ENCODE measurements at places on chromosomes 1 and 21. TPM values are rescaled to one million over a fixed set of nuclear protein-coding genes. Genes with fewer than 3 reads are reported as not detected.

SPRR5 gene
- polyA plus RNA-seq, result not detected

SPRR1B gene
- polyA plus RNA-seq, result not detected

DNA sequence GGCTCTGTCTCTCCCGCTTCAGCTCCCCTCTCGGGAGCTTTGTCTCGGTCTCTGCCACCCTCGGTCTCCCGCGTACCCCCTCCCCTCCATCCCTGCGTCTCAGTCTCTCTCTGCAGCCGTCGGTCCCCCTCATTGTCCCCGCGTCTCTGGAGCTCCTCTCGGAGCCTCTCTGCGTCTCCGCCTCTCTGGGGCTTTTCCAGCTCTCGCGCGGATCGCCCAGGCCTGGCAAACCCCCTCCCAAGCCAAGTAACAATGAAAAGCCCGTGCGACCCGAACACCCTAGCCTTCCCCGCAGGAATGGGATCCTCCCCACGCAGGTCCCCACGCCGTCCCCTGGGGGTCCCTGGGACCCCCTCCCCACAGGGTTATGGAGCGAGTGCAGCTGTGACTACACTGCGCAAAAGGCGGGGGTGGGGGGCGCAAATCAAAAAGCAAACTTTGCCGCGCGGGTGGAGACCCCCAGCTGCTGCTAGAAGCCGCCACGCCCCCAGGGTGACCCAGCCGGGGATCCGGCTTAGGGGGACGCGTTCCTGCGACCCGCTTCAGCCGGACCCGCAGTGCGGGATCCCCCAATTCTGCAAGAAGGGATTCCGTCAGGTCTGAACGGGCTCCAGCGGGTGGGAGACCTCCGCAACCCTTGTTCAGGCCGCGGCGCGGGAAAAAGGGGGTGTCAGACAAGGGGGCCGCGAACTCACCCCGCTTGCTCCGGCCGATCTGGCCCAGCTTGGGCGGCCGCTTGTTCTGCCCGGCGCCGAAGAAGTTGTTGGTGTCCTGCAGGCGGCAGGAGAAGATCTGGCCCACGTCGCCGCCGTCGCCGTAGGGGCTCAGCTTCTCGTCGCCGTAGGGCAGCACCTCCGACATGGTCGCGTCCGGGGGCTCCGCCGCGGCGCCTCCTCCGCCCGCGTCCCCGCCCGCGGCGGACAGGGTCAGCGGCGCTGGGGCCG lies 1.2 kb downstream of the CAMK2N1 start:
- no peak for DNase-seq

- DNase-seq, result no peak
Observed at GRCh38 chr1:237205400-237206064, 163.5 kb downstream of the RYR2 start.

TFF2 gene
- not detected for polyA plus RNA-seq

DNA sequence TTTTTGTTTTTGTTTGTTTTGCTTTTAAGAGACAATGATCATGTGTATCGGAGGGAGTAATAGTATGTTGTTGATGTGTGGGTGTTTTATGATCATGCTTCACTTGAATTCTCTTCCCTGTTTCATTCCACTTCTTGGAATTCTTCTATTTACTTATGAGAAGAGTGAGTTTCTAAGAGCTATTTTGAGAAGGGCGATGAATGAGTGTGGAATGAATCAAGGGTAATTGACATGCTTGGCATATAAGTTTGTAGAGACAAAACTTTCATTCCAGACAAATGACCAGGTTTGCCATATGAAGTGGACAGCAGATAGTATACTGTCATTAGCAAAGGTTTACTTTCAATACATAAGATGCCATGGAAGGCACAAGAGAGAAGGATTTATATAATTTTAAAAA lies 42.3 kb upstream of the PDC start:
- DNase-seq, result no peak

All from left renal pelvis (tissue), 4 donors.